ENCODE measurements at places on chromosomes 6 and 20.

GRCh38 chr6:75344455-75344854 lies 59.9 kb upstream of the TMEM30A start:
- no peak for DNase-seq

GRCh38 chr20:40899344-40899743 lies 129.3 kb upstream of the TOP1 start:
- no peak for DNase-seq

DNA sequence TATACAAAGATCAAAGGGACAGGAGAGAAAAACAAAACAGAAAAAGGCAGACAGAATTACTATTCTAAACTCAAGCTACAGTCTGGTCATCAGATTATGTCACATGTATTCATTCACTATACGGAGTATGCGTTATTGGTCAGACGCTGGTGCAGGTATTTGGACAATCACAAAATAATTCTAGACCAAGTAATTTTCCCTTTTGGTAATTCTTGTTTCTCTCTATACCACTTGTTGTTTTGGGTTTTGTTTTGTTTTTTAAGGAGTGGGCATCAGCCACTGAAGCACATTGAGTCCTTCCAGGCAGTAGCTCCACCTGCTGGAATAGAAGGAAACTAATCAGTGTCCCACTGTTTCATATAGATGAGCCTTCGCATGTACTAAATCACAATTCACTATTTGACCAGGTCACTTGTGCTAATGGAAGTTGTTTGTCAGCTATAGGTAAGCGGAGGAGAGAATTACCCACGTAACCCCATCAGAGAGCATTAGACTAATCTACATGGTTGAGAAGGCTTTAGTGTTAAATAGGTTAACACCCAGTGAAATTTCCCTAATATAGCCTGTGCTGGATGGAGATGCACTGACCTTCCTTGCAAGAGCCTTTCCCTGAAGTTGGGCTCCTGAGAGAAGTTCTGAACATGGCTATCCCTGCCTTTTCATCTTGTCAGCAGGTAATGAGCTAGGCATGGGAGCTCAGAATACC lies 77.9 kb downstream of the TNFAIP3 start:
- no peak for DNase-seq

DNA sequence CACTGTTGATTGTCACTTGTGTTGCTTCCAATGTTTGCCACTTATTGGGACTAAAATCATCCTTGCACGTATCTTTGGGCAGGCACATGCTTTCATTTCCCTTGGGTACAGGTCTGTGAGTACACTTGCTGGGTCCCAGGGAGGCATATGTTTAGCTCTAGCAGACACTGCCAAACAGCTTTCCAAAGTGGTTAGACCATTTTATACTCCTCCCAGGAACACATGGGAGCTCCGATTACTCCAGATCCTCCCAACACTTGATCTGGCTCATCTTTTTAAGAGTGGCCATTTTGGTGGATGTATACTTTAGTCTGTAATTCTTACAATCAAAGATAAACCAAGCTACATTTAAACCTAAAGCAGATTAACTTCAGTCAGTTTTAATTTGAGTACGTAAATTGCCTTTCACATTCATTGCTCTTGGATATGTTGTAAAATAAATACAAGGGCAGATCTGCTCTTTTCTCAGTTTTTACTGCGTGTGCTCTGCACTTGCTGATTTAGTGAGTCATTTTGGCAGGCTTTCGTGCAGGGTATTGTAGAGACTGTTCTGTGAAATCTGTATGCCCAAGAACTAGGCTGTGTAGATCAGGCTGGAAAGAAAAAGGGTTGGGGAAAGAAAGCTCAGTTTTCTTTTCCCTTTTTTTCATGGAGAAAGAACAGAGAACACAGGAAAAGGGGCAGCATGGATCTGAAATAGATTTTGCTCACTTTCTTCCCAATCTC lies 19.5 kb downstream of the SLC22A1 start:
- DNase-seq = no peak

DNA sequence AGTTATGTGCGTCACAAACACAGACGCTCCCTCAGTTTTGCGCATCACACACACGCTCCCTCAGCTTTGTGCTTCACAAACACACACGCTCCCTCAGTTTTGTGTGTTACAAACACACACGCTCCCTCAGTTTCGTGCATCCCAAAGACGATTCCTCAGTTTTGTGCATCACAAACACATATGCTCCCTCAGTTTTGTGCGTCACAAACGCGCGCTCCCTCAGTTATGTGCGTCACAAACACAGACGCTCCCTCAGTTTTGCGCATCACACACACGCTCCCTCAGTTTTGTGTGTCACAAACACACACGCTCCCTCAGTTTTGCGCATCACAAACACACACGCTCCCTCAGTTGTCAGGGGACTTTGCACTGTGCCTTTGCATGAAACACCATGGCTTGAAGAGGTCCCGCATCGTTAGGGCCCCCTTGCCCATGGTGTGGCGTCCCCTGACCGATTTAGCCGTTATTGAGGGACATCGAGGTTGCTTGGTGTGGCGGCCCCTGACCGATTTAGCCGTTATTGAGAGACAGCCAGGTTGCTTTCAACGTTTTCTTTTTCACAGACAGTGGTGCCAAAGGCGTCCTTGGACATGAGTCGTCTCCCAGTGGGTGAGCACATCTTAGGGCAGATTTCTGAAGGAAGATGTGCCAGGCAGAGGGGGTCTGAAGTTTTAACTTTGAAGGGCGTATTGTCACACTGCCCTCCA lies 28.1 kb upstream of the MYT1 start:
- no peak for DNase-seq

DNA sequence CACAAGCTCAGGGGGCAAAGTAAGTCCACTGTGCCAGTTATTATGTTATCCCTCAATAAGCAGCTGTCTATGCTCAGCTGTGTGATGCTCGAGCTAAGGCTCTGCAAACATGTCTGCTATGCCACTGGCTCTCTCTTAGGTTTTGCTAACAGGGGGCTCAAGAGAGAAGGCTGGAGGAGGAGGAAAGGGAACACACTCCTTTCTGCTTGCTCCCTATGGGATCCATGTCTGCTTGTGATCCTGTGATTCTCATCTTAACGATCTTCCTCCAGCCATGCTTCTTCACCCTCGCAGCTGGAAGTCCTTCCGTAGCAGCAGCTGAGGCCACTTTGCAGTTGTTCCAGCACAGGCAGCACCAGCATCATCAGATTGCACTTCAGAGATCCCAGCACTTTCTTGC lies 37.0 kb upstream of the IGF2R start:
- no peak for DNase-seq

DNA sequence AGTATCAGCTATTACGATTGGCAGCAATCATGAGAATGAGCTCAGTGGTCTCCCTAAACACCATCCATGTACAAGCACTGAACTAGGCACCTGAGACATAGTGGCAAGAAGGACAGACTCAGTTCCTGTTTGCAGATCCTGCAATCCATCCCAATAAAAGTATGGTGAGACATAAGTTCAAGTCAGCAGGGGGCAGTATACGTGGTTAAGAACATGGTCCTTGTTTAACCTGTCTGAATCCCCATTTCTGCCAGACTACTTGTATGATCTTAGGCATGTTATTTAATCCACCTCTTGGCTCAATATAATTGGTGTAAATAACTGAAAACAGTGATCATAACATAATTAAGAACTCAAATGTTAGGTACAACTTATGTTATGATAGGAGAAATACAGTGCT lies 33.2 kb upstream of the PNISR start:
- no peak for DNase-seq

DNA sequence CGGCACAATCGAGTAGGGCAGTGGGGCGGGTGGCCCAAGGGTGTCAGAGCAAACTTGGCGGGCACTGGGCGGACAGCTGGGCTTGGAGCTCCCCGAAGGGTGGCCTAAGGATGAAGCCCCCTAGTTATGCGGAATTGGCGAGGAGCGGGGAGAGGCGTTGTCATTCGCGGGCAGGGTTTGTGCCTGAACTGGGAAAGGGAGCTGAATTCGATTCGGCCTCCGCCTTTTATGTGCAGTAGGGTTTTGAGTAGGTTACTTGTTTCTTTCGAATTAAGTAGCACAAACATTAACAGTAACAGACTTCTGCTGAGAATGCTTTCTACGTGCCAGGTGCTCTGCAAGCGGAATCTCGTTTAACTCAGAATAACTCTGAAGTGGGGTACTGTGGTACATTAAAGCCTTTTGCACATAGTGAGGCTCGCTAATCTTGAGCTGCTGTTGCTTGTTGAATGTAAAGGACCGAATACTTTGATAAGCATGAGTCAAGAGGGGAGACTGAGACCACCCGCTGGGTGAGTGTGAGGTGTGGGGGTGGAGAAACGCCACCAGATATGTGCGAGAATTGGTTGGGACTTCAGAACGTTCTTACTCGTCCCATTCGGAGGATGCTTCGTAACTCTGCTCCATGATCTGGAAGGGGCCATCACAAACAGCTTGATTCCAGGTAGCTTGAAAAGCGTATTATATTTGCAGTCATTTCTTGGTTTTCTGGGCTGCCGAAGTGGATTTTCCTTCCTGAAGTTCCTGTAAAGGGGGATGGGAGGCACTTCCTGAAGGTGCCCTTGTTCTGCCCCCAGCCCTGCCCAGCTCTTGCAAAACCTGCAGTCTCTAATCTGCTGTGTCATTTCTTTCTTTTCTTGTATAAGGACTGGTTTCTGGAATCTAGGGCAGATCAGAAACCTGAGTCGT lies 833 bp downstream of the RAB5IF start:
- DNase-seq = no peak

DNA sequence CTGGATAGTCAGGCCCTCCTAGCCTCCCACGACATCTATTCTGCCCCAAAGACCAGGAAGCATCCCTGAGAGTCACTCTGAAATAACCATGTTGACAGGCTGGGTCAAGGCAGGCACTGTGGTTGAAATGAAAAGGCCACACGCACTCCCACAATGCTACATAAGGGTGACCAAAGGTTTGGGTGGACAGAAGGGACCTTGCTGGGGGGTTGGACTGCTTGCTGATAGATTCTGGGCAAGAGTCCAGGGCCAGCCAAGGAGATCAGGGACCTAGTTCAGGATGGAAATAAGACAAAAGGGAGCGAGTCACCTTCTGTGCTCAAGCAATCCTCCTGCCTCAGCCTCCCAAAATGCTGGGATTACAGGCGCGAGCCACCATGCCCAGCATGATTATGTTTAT lies 32.5 kb upstream of the DSN1 start:
- DNase-seq = no peak

Data from left forelimb (tissue), 1 donor.